ENCODE measurements at places on chromosomes 12 and 14. TPM values are rescaled to one million over a fixed set of nuclear protein-coding genes. Genes with fewer than 3 reads are reported as not detected.

- peaks cover 21% of the 10 kb centered on the region for H3K27me3 ChIP-seq
- peaks cover 8% of the 10 kb centered on the region for H3K4me1 ChIP-seq
- H3K36me3 ChIP-seq, result peaks cover 18% of the 10 kb centered on the region
- no peak overlapping the region for H3K27ac ChIP-seq
- H3K4me3 ChIP-seq, result peak overlapping the region; percentile 83
These were observed 3.8 kb downstream of the SIX4 start for GRCh38 chr14:60720391-60720790.

- no peaks in the 10 kb centered on the region for H3K27me3 ChIP-seq
- no peaks in the 10 kb centered on the region for H3K36me3 ChIP-seq
- no peak overlapping the region for H3K27ac ChIP-seq
- H3K4me3 ChIP-seq, result no peak overlapping the region
These were observed 52.9 kb downstream of the PTPRB start for GRCh38 chr12:70584332-70584731.

DNA sequence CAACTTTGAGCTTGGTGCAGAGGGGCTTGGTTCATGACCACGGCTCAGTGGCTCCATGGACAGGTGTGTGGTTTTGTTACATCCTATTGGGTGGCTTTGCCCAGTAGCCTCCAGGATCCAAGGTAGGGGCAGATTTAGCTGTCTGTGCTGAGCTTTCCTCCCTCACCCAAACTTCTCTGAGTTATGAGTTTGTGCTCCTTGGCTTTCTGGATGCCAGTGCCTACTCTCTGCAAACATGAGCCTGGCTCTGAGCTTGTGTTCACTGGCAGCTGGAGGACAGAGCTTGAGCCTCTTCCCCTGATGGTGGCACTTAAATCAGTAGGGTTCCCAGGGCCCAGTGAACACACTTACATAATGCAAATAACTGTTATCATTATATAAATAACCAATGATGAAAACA is 45.3 kb upstream of the HECTD1 start:
- H3K4me3 ChIP-seq, result no peak overlapping the region
- no peaks in the 10 kb centered on the region for H3K36me3 ChIP-seq
- H3K4me1 ChIP-seq, result no peaks in the 10 kb centered on the region

DNA sequence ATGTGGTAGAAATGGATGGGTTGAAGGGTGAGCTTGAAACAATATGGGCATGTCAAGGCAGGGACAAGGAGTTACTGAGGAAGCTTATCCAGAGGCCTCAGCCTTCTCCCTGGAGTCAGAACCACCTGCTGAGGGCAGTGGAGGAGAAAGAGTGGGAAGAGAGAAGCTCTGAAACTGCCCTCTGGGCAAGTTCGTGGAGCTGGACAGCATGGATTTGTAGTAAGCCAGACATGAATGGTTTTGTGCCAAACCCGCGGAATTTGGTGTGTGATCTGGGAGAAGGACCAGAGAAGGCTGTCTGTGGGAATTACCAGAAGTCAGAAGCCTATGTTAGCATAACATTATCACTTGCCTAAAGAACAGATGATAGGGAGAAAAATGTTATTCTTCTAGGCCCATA is 164.8 kb downstream of the SLC41A2 start:
- H3K27me3 ChIP-seq, result no peaks in the 10 kb centered on the region
- no peak overlapping the region for H3K27ac ChIP-seq
- no peak for DNase-seq
- H3K4me1 ChIP-seq, result no peaks in the 10 kb centered on the region

DNA sequence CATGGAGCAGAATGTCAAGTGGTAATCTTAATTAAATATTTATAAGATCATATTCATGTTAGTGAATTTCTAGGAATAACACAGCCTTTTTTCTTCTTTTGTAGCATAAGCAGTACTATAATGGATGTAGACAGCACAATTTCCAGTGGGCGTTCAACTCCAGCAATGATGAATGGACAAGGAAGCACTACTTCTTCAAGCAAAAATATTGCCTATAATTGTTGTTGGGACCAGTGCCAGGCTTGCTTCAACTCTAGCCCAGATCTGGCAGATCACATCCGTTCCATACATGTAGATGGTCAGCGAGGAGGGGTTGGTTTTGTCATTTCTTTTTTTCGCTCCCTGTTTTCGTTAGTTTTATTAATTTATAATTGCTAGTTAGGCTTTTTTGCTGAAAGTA is 23.1 kb downstream of the AEBP2 start:
- H3K4me1 ChIP-seq, result no peaks in the 10 kb centered on the region
- DNase-seq, result no peak
- H3K4me3 ChIP-seq, result no peak overlapping the region
- H3K27ac ChIP-seq, result no peak overlapping the region

- no peaks in the 10 kb centered on the region for H3K4me1 ChIP-seq
- H3K27me3 ChIP-seq, result no peaks in the 10 kb centered on the region
- no peaks in the 10 kb centered on the region for H3K36me3 ChIP-seq
- DNase-seq, result no peak
- H3K4me3 ChIP-seq, result no peak overlapping the region
These were observed 485.6 kb downstream of the LRIG3 start for GRCh38 chr12:58434726-58435125.

GRCh38 chr14:66105815-66106214 is 380.4 kb upstream of the CCDC196 start:
- H3K27me3 ChIP-seq, result no peaks in the 10 kb centered on the region
- no peak overlapping the region for H3K4me3 ChIP-seq
- no peaks in the 10 kb centered on the region for H3K36me3 ChIP-seq
- no peak for DNase-seq
- H3K27ac ChIP-seq, result no peak overlapping the region

DNA sequence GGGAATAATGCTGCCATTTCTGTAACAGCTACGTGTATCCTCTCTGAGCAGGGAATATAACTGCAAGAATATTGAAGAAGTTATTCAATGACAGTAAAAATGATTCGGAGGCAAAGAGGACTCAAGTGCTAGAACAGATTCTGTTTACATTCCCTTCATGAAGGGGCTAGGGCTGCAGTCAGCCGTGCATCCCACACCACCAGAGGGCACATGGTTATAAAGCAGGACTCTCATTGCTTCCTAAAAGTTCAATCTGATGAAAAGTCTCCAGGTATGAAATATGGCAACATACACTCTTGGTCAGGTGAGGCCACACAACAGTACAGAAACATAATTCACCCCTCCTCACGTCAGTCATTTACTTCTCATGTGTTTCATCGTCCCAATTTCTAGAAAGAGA is 34.0 kb downstream of the TCHP start:
- H3K27ac ChIP-seq, result no peak overlapping the region
- no peak overlapping the region for H3K4me3 ChIP-seq
- peaks cover 80% of the 10 kb centered on the region for H3K36me3 ChIP-seq
- DNase-seq, result no peak

- peaks cover 23% of the 10 kb centered on the region for H3K4me1 ChIP-seq
- DNase-seq, result no peak
- no peaks in the 10 kb centered on the region for H3K27me3 ChIP-seq
These were observed 15.2 kb downstream of the ZFP36L1 start for GRCh38 chr14:68777644-68778043.

GRCh38 chr14:63493246-63493645 is 49.9 kb downstream of the PPP2R5E start:
- peak; percentile 67 for DNase-seq
- peaks cover 2% of the 10 kb centered on the region for H3K4me1 ChIP-seq
- H3K27ac ChIP-seq, result no peak overlapping the region

GRCh38 chr12:2980630-2981029 is 21.4 kb downstream of the TEAD4 start:
- no peaks in the 10 kb centered on the region for H3K27me3 ChIP-seq
- no peak overlapping the region for H3K27ac ChIP-seq
- H3K4me3 ChIP-seq, result no peak overlapping the region
- H3K4me1 ChIP-seq, result no peaks in the 10 kb centered on the region
- peaks cover 29% of the 10 kb centered on the region for H3K36me3 ChIP-seq

DNA sequence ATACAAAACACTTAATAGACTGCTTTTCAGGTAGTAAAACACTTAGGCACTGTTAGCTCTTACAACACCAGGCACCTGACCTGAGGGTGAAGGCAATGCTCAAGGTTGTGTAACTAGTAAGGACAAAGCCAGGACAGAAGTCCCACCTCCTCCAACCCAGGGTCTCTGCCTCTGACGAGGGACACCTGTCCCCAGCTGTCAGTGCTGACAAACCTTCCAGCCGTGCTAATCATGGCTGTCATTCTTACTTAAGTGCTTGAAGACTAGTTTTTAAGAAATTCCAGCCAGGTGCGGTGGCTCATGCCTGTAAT is 62.5 kb upstream of the MAX start:
- no peak overlapping the region for H3K27ac ChIP-seq
- no peak for DNase-seq
- no peak overlapping the region for H3K4me3 ChIP-seq

DNA sequence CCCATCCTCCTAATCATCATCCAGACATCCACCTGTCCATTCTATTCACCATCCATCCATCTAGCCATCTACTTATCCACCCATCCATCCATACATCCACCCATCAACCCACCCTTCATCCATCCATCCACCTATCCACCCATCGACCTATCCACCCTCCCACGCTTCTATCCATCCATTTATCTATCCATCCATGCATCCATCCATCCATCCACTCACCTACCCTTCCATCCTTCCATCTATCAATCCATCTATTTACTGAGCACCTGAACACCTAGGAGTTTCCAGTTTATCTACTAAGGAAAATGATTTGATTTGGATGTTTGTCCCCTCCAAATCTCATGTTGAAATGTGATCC is 7.5 kb downstream of the RIN3 start:
- DNase-seq, result no peak
- H3K4me3 ChIP-seq, result no peak overlapping the region
- H3K27ac ChIP-seq, result no peak overlapping the region
- no peaks in the 10 kb centered on the region for H3K36me3 ChIP-seq

DNA sequence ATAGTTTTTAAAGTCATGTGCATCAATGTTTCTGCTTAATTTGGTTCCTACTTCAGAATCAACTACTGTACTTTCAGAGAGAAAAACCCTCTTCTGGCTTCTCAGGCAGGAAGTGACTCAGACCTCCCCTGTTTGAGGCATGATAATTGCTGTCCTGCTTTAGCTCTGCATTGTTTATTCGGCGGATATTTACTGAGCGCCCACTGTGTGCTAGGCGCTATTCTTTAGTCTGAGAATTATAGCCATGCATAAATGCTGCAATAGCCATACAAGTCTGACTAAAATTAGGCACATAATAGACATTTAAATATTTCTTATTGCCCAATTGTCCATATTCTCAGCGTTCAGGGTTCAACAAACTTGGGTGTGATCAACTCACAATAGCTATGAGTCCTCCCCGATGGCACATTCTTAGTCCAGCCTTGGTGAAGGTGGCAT is 6.1 kb upstream of the AMIGO2 start:
- no peaks in the 10 kb centered on the region for H3K27me3 ChIP-seq
- peak; percentile 71 for DNase-seq
- peaks cover 20% of the 10 kb centered on the region for H3K4me1 ChIP-seq
- no peak overlapping the region for H3K27ac ChIP-seq
- no peaks in the 10 kb centered on the region for H3K36me3 ChIP-seq

- H3K4me3 ChIP-seq, result no peak overlapping the region
- peaks cover 9% of the 10 kb centered on the region for H3K4me1 ChIP-seq
- H3K27ac ChIP-seq, result no peak overlapping the region
- H3K27me3 ChIP-seq, result no peaks in the 10 kb centered on the region
- DNase-seq, result no peak
- no peaks in the 10 kb centered on the region for H3K36me3 ChIP-seq
These were observed 32.1 kb downstream of the CMKLR1 start for GRCh38 chr12:108307006-108307405.

DNA sequence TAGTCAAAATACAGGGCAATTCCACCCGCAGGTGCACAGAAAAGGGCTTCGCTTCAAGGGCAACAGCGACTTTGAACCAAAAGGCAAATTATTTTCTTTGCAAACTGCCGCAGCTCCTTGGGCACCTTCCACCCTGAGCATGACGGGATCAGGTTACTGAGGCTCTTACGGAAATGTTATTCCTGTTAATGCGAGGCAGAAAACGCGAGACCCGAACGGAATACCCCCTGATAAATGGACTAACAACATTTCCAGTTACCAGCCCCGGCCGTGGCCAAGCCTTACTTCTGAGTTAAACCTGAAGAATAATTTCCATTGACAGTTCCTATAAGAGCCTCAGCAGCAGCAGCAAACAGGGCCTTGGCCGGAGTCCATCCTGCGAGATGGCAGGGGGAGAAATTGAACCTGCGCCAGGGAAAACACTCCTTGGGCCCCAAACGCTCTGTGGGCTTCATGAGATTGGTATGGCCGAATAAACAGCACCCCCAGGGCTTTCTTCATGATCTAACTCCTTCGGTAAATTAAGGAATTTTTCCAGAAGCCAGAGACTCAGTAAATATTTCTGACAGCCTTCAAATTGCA is 70.0 kb upstream of the DICER1 start:
- H3K27ac ChIP-seq, result no peak overlapping the region
- no peak overlapping the region for H3K4me3 ChIP-seq
- no peak for DNase-seq
- peaks cover 7% of the 10 kb centered on the region for H3K4me1 ChIP-seq
- H3K36me3 ChIP-seq, result no peaks in the 10 kb centered on the region

GRCh38 chr14:72517736-72518135 is 376.2 kb downstream of the DPF3 start:
- no peaks in the 10 kb centered on the region for H3K4me1 ChIP-seq
- H3K27me3 ChIP-seq, result no peaks in the 10 kb centered on the region
- no peak overlapping the region for H3K27ac ChIP-seq
- H3K4me3 ChIP-seq, result no peak overlapping the region

C1QL4 gene
- 0.38 TPM for total RNA-seq

LTBR gene
- total RNA-seq, result 4.4 TPM

TPPP2 gene
- 0.70 TPM for total RNA-seq

TDRD9 gene
- total RNA-seq, result not detected

MIP gene
- total RNA-seq, result not detected
